ENCODE measurements at places on chromosomes 2 and 18. TPM values are rescaled to one million over a fixed set of nuclear protein-coding genes. Genes with fewer than 3 reads are reported as not detected.
A peak's percentile ranks its signal among the peaks of the same experiment; 100 is the strongest.

GRCh38 chr2:59733567-59733930 is 819.9 kb downstream of the BCL11A start:
- DNase-seq, result no peak

- no peak for DNase-seq
Measured at GRCh38 chr2:78145997-78146722, 624.0 kb upstream of the LRRTM4 start.

- DNase-seq, result no peak
Measured at GRCh38 chr2:172119089-172119488, 16.4 kb upstream of the DLX2 start.

RPL37A gene
- total RNA-seq, result 1,816 TPM

FKBP7 gene
- 10.8 TPM for total RNA-seq

VWA3B gene
- 0.52 TPM for total RNA-seq

DNA sequence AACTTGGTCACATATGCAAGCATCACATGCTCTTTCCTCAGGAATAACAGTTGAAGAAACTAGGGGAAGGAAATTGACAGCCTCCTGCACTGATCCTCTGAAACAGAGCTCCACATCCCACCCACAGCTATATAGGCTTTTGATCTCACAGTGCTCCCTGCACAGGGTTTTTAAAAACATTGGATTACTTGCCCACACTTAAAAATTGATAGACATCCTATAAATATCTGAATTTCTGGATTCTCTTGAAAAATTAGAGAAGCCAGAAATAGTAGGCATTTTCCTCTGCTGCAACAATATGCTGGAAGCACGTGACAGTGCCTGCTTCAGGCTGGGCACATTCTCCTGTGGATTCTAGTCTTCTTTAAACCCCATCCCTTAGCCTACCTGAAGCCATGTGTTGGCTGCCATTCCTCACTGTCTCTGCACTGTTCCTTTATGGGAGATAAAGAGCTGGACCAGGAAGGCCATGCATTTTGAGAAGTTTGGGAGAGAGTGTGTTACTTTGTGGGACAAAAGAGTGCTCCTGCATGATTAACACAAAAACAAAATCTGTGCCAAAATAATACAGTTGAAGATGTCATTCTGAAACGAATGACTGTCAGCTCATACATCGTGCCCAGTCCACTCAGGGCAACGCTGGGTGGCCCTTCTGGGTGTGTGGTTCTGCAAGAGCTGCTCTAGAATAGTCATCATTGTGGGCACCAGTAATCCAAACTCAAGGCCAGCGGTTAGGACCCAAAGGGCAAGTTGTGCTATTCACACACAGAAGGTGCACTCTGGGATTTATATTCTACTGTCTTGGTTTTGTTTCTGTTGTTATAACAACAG is 59.8 kb downstream of the GYPC start:
- DNase-seq, result no peak

- DNase-seq, result no peak
Measured at GRCh38 chr2:43542285-43542933, 53.4 kb downstream of the THADA start.

DNA sequence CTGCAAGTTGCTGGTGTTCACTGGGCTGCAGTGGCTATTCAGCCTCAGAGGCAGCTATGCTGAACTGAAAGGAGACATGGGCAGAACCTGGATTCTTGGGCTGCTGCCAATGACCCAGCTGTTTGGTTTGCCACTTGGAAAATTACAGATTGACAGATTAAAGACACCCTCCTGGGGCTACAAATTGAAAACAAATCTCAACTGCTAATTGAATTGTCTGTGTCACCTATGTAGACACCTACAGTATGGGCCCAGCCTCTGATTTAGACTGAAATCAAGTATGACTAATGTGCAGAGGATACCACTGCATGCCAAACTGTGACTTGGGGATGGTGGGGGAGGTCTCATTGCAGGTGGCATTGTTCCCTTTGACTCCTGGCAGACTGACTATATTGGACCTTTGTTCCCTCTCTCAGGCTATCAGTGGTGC is 42.8 kb downstream of the ITSN2 start:
- DNase-seq, result peak; percentile 36

- DNase-seq, result no peak
Measured at GRCh38 chr2:892401-892800, 58.2 kb upstream of the SNTG2 start.
